ENCODE measurements at places on chromosomes 2 and 18. TPM values are rescaled to one million over a fixed set of nuclear protein-coding genes. Genes with fewer than 3 reads are reported as not detected.

Gene VAMP5
- total RNA-seq = 31.3 TPM

Gene STPG4
- 0.15 TPM for total RNA-seq

Gene ACTG2
- total RNA-seq = not detected

Gene LIMS2
- 0.19 TPM for total RNA-seq

Gene SNED1
- total RNA-seq = 13.6 TPM

Gene TRIM43
- 0.29 TPM for total RNA-seq

Gene SPP2
- total RNA-seq = not detected

Gene PAIP2B
- total RNA-seq = 0.27 TPM

Gene ASXL3
- total RNA-seq = not detected

Gene B3GNT7
- 47.2 TPM for total RNA-seq

Gene UPP2
- total RNA-seq = not detected

Gene IL1RN
- total RNA-seq = not detected

Gene RAMP1
- 109 TPM for total RNA-seq

Gene TTC21B
- 11.6 TPM for total RNA-seq

Gene IL36A
- not detected for total RNA-seq

Gene RTP5
- total RNA-seq = not detected

Gene KCNG3
- total RNA-seq = 0.24 TPM

Gene SERPINB10
- not detected for total RNA-seq

Gene TWIST2
- 15.9 TPM for total RNA-seq

Gene MARCO
- total RNA-seq = not detected

Gene TRABD2A
- 4.0 TPM for total RNA-seq

Gene RGPD5
- total RNA-seq = 10.8 TPM

Gene DAW1
- 0.11 TPM for total RNA-seq

Gene PLEKHB2
- total RNA-seq = 38.4 TPM

Gene ALPP
- total RNA-seq = 0.26 TPM

Gene MAPRE3
- 8.4 TPM for total RNA-seq

Gene CD302
- 3.9 TPM for total RNA-seq

Gene GPAT2
- not detected for total RNA-seq

Gene GPR17
- 0.27 TPM for total RNA-seq

Gene ORC2
- total RNA-seq = 17.9 TPM

Gene CCDC150
- 9.7 TPM for total RNA-seq

Gene MREG
- 4.3 TPM for total RNA-seq

Gene CHRNG
- total RNA-seq = not detected

Gene TLX2
- total RNA-seq = 2.8 TPM

Gene FBXO41
- total RNA-seq = 4.3 TPM

Gene SGPP2
- not detected for total RNA-seq

Gene FN1
- total RNA-seq = 44.3 TPM

Gene CRYBA2
- not detected for total RNA-seq

Gene ASB18
- total RNA-seq = not detected

Gene SPEG
- total RNA-seq = 8.8 TPM

Gene LYG2
- 0.72 TPM for total RNA-seq

Gene UBXN4
- 31.1 TPM for total RNA-seq

Gene CPLX4
- not detected for total RNA-seq

Gene TEKT4
- 0.08 TPM for total RNA-seq

Gene OR6B2
- total RNA-seq = not detected

Gene PLB1
- total RNA-seq = 0.58 TPM

Gene RBKS
- total RNA-seq = 1.2 TPM

Gene HJURP
- 32.4 TPM for total RNA-seq

Gene REG3G
- 1.1 TPM for total RNA-seq
